T-helper 22 cell (primary cell): ENCODE measurements at places on chromosomes 6 and 20.

- DNase-seq: no peak
Observed at GRCh38 chr20:10857352-10858070, 183.7 kb upstream of the JAG1 start.

DNA sequence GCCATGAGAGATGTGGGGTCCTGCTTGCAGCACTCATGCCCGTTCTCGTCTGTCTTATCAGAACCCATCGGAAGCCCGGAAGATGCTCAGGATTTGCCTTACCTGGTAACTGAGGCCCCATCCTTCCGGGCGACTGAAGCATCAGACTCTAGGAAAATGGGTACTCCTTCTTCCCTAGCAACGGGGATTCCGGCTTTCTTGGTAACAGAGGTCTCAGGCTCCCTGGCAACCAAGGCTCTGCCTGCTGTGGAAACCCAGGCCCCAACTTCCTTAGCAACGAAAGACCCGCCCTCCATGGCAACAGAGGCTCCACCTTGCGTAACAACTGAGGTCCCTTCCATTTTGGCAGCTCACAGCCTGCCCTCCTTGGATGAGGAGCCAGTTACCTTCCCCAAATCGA, 8.3 kb downstream of the PI16 start:
- peak; percentile 76 for DNase-seq

GRCh38 chr20:59666586-59666985, 62.2 kb downstream of the PHACTR3 start:
- DNase-seq: no peak

- no peak for DNase-seq
Observed at GRCh38 chr6:54266400-54266923, 41.8 kb upstream of the TINAG start.

GRCh38 chr6:24761193-24761835, 13.4 kb upstream of the GMNN start:
- no peak for DNase-seq

GRCh38 chr20:17565169-17565845, 4.6 kb upstream of the DSTN start:
- DNase-seq: no peak

DNA sequence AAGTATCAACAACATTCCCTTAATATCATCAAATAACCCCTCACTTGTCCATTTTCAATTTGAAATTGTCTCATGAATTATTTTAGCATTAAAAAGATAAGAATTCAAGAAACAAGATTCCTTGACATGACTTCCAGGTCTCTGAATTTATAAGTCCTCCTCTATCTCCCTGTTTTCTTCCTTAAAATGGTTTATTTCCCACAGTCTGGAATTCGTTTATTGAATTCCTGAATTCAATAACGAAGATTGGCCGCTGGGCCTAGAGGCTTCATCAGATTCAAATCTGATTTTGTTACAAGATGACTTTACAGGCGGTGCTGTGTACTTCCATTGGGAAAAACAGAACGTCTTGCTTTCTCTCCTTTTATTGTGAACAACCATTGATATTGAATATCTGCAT, 48.9 kb upstream of the NELFCD start:
- DNase-seq: no peak

DNA sequence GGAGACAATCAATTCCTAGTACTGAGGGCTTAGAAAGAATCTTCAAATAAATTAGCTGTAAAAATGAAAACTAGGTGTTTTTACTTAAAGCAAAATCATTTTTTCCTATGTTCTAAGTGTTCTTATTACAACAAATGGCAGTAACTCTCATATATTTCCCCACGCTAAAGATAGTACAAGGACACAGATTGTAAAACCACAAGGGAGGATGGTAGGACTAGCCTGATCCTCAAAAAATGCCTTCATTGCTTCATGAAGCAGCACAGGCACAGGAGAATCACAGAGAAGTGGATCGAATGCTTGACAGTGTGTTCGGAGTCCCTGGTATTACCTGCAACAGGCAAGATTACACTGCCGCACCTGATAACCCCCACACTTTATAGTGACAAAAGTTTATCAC, 58.5 kb downstream of the SAMD3 start:
- DNase-seq: no peak

DNA sequence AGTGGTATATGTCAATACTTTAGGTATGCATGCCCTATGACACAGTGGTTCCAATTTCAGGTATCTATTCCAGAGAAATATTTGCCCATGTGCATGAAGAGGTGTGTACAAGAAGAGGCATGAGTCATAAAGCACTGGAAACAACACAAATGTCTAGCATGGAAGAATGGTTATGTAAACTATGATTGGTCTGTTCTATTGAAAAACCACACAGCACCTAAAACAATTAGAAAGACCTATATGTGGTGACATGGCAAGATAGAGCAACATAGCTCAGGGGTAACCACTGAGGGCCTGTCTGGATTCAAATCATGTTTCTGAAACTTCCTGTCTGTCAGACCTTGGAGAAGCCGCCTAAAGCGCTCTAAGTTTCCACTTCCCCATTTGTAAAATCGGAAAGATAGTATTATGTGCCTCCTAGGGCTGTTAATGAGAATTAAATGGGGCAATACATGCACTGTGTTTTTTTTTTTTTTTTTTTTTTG, 76.0 kb upstream of the SHLD1 start:
- no peak for DNase-seq

DNA sequence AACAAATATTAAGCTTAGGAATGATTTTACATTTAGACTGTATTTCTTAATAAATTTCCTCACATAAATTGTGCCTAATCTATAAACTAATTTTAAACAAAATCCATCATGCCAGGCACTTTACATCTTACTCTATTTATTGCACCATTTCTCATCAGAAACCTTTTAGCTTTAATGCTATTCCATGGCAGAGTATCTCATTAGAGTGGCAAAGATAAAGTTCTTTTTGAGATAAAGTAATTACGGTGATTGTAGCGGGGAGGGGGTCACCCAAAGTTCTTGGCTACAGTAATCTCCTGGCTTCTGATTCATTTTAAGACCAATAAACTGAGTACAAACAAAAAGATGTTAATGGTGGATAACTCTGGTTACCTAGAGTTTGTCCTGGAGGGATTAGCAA, 532.1 kb downstream of the PRKN start:
- no peak for DNase-seq

GRCh38 chr6:2998998-2999617, 586 bp upstream of the NQO2 start:
- DNase-seq: no peak

DNA sequence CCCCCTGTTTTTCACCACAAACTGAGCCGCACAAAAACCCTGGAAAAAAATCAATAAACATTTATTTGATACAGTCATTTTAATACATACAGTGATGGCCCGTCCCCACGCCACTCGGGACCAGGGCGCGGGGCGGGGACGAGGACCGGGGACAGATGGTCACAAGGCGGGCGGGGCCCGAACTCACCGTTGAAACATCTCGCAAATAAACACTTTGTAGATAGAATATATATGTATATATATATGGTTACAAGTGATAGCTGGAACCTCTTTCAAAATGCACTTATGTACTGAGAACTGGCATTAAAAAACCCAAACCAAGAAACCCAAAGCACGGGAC, 418 bp upstream of the UCKL1 start:
- DNase-seq: no peak

- DNase-seq: no peak
Observed at GRCh38 chr6:51768087-51768486, 319.3 kb downstream of the PKHD1 start.

GRCh38 chr6:73585566-73586415, 65.0 kb upstream of the EEF1A1 start:
- no peak for DNase-seq

DNA sequence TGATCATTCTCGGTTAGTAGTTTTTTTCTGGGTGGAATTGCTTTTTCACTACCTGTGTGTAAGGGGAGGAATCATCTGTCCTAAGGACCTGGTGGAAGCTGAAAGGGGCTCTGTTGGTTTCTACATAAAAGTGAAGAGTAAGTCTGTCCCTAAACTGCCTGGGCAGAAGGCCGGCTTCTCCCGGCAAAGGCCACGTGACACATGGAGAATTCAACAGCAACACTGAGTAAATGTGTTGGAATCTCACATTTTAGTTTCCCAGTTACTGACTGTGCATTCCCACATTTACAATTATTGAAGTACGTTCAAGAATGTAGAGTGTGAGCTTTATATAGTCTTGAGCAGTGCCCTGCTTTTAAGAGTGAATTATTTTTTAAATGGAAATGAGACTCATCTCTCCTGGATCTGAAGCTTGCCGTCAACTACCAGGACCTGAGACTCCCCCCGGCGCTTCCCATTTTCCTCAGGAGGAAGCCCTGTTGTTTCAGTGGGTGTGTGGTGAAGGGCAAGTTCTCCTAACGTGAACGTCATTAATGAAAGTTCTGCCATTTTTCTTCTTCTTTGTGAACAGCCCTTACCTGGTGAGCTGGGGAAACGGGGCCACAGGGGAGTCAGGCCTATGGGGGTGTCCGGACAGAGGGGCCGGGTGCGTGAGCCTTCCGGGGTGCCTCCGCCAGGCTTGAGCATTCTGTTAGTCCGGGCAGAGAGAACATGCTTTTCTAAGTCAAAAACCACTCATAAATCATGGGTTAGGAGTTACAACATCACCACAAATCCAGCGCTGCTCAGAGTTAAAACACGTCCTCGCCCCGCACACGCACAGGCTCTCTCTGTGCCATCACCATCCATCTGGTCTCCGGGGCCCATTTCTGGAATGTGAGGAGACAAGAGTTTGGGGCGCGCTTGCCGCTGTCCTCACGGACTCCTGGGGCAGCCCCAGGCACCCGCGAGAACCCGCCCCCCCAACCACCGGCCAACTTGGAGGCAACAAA, 56.6 kb upstream of the SMOC2 start:
- DNase-seq: no peak

DNA sequence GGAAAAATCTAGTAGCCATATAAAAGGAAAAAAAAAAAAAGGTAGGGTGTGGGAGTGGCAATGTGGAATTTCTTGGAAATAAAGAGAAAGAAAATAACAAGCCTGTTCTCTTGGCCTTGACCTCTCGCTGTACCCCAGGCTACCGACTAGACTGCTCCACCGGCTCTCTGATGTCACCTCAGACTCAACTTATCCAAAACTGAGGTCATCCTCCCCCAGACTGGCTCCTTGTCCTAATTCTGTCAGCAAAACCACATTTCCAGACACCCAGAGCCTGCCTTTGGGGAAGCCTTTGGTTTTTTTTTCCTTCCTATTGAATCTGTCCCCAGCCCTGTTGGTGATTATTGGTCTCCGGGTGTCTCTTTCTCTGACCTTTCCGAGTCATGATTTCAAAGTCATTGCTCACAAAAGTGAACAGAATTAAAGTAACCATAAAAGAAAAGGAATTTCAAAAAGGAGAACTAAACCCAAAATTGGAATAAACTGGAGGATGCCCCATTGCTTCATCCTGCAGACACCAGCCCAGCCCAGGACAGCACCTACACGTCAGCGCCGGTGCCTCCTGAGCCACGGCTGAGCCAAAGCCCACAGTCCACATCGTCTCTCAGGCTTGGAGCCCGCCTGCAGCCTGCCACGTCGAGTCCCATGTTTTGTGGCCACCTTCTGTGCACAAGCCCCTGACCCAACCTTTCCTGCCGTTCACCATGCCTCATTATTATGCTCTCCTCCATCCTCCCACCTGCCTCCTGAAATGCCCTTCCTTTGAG, 170.7 kb downstream of the MYLK4 start:
- DNase-seq: no peak

- DNase-seq: no peak
Observed at GRCh38 chr20:21685981-21686380, 19.5 kb upstream of the PAX1 start.

- no peak for DNase-seq
Observed at GRCh38 chr6:101876431-101876830, 482.9 kb downstream of the GRIK2 start.

DNA sequence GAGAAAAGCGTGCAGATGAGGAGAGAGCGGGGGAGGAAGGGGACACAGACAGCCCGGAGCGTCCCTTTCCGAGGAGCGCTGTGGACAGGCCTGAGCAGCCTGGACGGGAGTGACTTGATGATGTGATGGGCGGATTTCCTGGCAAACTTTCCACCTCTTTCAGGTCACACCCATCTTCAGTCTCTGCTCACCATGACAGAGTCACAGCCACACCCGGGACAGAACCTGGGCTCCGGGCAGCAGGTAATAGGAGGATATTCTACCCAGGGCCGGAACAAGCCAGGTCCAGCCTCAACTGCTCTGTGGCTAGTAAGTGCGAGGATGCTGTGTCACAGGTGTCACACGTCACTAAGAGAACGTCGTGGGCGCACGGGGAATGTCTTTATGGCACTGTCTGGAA, 84.3 kb downstream of the THBS2 start:
- DNase-seq: no peak

- DNase-seq: no peak
Observed at GRCh38 chr6:155483858-155484257, 28.2 kb upstream of the NOX3 start.

DNA sequence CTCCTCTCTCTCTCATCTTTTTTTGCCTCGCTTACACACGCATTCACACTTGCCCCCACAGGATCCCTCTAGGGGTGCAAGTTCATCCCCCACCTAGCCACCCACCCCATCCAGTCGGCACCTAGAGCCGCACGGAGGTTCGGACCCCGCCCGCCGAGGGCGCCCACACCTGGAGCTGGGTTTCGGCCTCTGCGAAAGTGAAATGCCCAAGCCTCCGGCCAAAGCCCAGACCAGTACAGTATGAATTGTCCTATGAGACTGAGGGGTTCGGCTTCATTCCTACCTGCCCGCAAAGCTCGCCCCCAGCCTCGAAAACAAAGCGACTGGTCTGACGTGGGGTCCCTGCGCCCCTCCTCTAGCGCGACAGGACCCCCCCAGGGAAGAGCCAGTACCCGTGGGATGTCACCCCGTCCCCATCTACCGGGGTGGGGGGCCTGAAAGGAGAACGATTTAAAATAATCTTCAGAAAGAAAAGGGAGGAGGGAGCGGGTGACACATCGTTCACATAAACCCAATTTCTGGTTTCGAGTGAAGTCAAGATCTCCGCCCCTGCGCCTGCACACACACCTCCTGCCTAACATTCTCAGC, 1.5 kb downstream of the TFAP2A start:
- no peak for DNase-seq

DNA sequence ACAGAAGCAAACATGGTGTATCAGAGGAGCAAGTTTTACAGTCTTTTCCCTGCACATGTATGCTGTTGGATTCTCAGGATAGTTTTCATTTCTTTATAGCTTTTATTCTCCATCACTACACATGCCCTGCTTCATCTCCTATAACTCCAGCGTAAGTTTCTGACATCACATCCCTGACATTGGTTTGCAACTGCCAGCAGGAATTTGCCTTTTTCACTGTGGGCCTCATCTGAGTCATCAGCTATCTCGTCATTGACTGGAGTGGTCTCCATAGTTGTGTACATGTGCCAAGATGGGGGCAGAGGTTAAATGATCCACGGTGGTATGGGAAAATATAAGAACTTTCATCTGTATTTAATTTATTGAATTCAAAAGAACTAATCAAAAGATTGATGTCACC, 96.7 kb downstream of the SLX4IP start:
- DNase-seq: no peak

GRCh38 chr6:116631379-116631990, 15.2 kb downstream of the RSPH4A start:
- no peak for DNase-seq

GRCh38 chr6:163776196-163776905, 361.8 kb downstream of the QKI start:
- DNase-seq: no peak

DNA sequence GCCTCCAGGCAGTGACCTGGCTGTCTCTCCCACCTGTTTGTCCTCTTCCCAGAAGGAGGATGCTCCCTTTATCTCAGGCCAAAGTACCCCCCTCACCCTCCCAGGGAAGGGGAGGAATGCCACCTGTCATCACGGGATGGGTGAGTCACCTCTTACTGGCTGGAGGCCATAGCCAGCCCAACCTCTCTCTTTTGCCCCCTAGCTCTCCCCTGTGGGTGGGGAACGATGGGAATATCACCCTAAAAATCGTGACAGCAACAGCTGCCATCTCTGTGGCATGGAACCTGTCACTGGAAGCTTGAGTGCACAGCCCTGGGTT, 137.5 kb upstream of the PTPN1 start:
- no peak for DNase-seq
